ENCODE measurements at places on chromosomes 3 and 15. TPM values are rescaled to one million over a fixed set of nuclear protein-coding genes. Genes with fewer than 3 reads are reported as not detected.

GRCh38 chr15:50791486-50791885 lies 26.0 kb upstream of the SPPL2A start:
- no peak for DNase-seq

DNA sequence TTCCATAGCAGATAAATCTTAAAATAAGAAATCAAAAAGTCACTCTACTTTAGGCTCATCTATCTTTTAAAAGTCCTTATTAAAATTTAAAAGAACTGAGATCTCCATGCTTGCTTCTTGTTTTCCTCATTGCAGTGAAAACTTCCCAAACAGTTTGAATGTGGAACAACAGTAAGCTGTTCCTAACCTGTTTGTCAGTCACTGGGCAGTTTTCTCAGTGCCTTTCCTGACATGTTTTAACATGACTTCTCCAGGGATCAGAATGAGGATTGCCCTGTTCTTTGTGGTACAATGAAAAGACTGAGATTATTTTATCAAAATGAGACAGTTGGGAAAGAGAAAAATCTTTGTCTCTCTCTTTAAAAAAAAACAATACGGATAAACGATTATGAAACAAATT lies 774 bp downstream of the GPR87 start:
- DNase-seq: peak; percentile 92

The PEX11A gene
- total RNA-seq: 5.8 TPM

GRCh38 chr3:172096881-172097420 lies 57.6 kb downstream of the FNDC3B start:
- peak; percentile 94 for DNase-seq

- DNase-seq: no peak
These were observed 33.3 kb downstream of the SLC25A36 start for GRCh38 chr3:140974900-140975299.

DNA sequence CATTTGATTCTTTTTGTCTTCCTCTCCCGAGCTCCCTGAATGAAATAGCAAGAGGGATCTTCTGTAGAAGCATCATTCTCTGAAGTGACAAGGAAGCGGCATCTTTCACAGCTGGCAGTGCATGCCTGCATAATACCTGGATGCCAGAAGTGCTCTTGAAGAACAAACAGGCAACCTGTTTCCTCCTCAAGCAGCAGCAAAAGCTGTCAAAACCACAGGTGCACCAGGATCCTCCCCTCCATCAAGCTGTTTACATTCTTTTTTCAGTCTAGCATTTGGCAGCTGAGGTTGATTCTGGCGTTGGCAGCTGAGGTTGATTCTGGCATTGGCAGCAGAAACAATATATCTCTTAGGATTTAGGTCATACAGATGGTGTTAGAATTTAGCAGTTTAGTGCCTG lies 979.0 kb downstream of the TUSC7 start:
- DNase-seq: no peak

DNA sequence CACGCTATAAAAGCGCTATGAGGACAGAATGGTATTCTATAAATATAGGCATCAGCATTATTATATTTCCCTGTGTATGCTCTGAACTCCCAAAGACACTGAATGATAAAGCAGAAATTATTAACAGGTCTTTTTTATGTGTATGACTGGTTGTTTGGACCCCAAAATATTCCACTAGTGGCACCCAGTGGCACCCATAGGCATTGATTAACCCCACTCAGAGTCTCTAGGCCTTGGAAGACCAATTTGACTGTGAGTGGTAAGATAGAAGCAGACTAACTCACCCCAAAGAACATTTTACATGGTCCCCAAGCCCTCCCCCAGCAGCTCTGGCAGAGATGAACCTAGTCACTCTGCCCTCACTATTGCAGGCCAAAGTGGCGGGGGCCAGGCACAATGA lies 45.4 kb upstream of the UBE2E1 start:
- DNase-seq: no peak
